ENCODE measurements at places on chromosomes 16 and 17.

DNA sequence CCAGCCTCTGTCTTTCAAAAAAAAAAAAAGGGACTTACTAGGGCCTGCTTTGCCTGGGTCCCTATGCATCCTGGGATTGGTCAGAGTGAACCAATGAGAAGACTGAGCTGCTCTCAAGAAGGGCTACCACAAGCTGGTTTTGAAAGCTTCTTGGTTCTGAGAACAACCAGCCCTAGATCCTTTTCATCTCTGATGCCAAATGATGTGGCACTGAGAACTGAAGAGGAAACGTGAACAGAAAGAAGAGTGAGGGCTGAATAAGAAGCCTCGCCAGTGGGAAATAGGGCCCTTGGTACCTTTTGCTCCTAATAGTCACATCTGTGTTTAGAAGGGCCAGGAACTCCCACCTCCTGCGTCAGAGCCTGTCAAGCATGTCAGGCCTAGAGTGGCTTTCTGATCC lies 10.7 kb downstream of the TACO1 start:
- no peak for DNase-seq

- no peak for DNase-seq
Measured at GRCh38 chr16:86578611-86579267, 390 bp downstream of the FOXL1 start.

DNA sequence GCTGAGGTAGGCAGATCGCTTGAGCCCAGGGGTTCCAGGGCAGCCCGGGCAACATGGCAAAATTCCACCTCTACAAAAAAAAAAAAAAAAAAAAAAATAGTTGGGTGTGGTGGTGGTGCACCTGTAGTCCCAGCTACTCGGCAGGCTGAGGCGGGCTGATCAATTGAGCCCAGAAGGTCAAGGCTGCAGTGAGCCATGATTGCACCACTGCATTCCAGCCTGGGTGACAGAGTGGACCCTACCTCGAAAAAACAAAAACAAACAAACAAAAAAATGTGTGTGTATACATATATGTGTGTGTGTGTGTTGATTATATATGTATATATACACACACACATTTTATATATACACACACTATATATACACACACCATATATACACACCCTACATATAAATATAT lies 39.1 kb upstream of the TBC1D3K start:
- DNase-seq = no peak

GRCh38 chr16:1696863-1697262 lies 9.1 kb upstream of the MAPK8IP3 start:
- DNase-seq = no peak

GRCh38 chr17:16930571-16931317 lies 41.2 kb downstream of the TNFRSF13B start:
- DNase-seq = no peak

DNA sequence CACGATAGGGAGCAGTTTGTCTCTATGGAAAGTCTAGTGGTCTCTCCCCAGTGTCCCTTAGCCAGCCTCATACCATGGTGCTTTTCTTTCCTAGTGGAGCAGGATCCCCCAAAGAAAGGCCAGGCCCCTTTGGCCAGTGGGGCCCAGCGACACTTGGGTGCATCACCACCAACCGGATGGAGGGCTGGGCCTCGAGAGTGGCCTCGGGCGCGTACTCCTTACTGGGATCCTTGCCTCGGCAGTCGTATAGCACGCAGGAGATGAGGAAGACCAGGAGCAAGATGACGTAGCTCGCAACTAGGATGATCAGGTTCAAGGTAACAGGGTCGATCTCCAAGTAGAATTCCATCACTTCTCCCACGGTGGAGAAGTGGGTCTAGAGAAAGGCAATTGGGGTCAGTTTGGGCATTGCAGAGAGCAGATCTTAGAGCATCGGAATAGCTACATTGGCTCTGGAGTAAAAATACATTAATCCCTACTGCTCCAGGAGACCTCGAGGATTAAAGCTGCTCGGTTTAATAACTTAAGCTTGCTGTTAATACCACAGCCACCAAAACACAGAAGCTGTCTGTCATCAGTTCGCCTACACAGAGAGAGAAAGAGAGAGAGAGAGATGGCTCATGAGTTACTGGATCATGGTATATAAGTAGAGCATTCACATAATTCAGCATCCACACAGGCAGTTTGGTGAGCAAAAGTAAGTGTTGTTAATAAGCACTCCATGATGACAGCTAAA lies at the start of gene SMIM36:
TSS of gene SMIM36 (minus strand) at position 467 of the 736 bp plus-strand sequence.
- DNase-seq = no peak

GRCh38 chr17:47955497-47956461 lies 1.9 kb downstream of the PRR15L start:
- no peak for DNase-seq

GRCh38 chr16:83814659-83814985 lies 6.8 kb downstream of the HSBP1 start:
- no peak for DNase-seq

DNA sequence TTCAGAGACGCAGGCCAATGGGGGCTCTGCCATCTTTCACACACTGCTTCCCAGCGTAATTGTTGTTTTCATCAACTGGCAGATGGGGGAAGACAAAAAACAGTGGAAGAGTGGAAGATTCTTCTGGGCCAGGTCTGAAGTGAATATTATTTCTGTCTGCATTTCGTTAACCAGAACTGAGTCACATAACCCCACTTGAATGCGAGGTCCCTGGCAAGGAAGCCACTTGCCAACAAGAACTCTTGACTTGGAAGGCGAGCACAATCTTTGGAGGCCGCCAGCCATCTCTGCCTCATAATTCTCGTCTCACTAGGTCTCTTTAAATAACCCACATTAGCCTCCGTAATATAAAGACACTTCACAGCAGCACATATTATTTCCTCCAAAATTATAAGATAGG lies 75.4 kb downstream of the CYB561 start:
- DNase-seq = no peak

- peak; percentile 64 for DNase-seq
Measured at GRCh38 chr17:79612468-79613194, 1.8 kb upstream of the RBFOX3 start.

- DNase-seq = peak; percentile 87
Measured at GRCh38 chr17:50169121-50169764, 3.4 kb downstream of the SGCA start.

DNA sequence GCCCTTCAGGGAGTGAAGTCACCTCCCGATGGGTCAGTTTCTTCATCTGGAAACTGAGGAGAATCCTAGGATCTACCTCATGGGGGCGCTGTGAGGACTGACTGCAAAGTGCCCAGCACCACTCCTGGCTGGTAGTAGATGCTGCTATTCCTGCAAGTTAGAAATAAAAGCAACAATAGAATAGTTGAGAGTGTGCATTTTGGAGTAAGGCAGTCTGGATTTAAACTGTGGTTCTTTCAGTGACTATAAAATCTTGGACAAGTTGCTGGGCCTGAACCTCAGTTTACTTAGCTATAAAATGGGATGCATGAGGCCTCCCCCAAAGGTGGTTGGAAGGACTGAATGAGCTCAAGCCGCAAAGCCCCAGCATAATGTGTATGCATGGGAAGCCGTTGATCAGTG lies 70.6 kb downstream of the CYB5B start:
- DNase-seq = peak; percentile 67

DNA sequence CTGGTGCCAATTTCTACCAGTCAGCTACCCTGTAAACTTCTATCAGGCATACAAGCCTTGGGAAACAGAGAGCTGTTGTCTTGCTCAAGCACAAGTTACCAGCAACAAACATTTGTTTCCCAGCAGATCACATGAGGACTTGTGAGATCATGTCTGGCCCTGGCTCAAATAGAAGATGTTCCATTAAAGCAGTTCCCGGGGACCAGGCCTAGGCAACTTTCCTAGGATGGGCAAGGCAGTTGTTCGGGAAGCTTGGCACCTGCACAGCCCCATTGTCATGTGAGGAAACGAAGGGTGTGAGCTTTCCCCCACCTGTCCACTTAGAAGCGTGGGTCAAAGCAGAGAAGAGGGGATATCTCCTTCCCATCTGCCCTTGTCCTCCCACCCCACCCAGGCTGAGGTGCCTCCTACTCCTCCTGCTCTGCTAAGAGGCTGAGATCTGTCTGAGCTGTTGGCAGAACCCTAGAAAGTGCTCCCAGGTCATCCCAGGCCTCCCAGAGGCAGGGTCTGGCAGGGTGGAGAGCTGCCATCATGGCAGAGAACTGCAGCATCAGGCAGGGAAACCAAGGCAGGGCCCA lies 11.2 kb upstream of the SLC47A2 start:
- DNase-seq = no peak

- no peak for DNase-seq
Measured at GRCh38 chr16:72013389-72013788, 4.8 kb downstream of the DHODH start.

- DNase-seq = no peak
Measured at GRCh38 chr17:16106161-16106891, 106.7 kb downstream of the TTC19 start.

- DNase-seq = no peak
Measured at GRCh38 chr16:84810518-84811273, 9.1 kb upstream of the CRISPLD2 start.

DNA sequence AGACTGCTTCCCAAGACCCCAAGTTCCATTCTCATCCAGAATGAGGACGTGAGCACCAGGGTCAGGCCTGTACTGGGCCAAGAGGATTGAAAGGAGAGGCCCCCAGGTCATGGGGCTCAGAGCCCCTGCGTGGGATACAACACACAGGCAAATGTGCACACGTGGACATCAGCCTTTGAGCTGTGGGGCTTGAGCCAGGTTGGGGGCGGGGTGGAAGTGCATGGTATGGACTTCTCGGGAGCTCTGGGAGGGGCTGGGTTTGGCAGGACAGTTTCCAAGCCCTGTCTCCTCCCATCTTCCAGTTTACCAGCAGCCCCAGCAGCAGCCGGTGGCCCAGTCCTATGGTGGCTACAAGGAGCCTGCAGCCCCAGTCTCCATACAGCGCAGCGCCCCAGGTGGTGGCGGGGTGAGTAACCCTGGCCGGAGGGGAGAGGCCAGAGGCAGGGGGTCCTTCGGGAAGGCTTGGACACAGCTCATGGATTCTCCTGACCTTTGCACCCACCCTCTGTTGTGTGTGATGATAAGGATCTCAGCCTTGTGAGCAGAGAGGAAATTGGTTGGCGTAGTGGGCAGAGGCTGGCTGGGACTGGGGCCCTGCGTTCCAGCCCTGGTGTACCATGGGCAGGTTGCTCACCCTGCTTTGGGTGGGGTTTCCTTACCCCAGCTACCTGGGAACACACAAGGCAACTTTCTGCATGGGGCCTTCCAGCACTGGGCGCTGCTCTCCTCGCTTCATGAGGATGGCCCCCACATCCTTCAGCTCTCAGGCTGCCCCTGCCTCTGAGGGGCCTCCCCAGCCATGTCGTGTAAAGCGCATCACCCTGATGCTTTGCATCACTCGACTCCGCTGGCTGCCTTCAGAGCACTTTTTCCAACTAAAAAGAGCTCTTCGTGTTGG lies 10.4 kb upstream of the LASP1NB start:
- DNase-seq = peak; percentile 46

DNA sequence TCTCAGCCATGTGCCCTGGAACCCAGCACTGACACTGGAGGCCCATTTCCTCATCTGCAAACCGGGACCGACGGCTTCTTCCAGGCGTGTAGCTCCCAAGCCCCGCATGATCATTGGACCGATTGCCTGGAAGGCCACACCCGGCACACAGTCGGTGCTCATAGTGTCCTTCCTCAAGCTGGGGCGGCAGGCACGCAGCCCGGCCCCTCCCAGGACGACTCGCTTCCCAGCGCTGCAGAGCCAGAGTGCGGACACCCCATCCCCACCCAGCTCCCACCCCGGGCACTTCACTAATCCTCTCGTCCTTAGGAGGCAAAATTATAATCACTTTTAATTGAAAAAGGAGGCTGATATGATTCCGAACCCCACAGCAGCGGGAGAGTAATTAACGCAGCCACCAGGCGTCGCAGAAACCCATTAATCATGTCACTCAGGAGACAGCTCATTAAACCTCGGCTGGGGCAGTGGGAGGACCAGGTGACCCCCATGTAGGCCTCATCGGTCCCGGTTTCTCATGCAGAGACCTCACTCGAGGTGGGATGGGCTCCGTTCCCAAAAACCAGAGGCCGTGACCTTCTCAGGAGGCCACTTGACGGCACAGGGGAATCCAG lies 33.1 kb downstream of the ZNF469 start:
- DNase-seq = no peak

DNA sequence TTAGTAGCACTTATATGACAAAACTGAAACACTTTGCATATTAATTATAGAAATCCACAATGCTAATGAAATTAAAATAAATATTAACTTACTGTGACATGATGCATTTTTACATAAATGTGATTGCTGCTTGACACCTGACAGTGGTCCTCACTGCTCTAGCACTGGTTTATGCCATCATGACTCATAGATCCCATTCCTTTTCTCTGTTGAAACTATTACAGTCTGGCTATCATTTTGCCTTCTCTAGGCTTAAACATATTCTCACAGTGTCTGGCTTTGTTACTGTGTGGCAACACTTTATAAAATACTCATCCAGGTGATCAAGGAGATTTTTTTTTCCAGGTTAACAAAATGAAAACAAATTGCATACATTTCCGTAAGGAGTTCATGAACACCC lies 108.0 kb downstream of the MRTFB start:
- no peak for DNase-seq

GRCh38 chr16:4370570-4371356 lies 885 bp upstream of the VASN start:
- no peak for DNase-seq

DNA sequence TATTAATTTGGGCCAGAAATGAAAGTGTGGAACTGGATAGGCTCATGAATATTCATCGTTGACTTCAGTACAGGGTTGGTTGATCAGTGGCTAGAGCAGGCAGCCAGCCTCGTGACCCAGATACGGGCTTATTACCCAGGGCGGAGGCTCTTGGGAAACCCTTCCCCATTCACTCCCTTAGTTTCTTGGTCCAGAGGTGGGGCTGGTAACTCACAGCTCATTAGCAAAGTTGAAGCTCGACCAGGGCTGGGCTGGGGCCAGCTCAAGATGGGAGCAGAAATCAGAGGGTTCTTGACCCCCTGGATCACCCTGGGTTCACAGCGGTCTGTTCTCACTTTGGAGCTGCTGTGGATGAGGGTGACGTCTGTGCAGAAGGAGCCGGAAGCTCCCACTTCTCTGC lies 44.6 kb upstream of the GSE1 start:
- DNase-seq = no peak

- no peak for DNase-seq
Measured at GRCh38 chr17:67047382-67047781, 3.0 kb downstream of the CACNG1 start.

GRCh38 chr17:80499560-80499959 lies 23.2 kb upstream of the NPTX1 start:
- no peak for DNase-seq

DNA sequence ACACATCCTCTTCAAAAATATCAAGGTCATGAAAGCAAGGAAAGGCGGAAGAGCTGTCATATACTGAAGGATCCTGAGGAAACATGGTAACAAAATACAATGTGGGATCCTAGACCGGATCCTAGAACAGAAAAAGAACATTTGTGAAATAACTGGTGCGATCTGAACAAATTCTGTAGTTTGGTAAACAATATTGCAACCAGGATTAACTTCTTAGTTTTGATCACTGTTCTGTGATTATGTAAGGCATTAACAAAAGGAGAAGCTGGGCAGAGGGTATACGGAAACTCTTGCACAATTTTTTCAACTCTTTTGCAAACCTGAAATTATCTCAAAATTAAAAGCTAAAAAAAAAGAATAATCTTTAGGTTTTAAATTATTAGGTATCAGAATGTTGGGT lies 109.7 kb downstream of the TRIM37 start:
- no peak for DNase-seq

- no peak for DNase-seq
Measured at GRCh38 chr17:33874617-33875060, 380.4 kb upstream of the CCL2 start.

GRCh38 chr17:65456368-65457151 lies 104.9 kb downstream of the AXIN2 start:
- no peak for DNase-seq

Measured in activated CD8-positive, alpha-beta memory T cell treated with anti-CD3 and anti-CD28 coated beads for 24 hours (primary cell).